ENCODE measurements at places on chromosomes 6 and 20.

- no peak for DNase-seq
Observed at GRCh38 chr6:131721161-131721560, 10.3 kb upstream of the CTAGE9 start.

- DNase-seq, result peak; percentile 91
Observed at GRCh38 chr20:36573103-36573797, at the start of gene TGIF2. Gene TGIF2, plus strand, starts transcription at chr20:36573597. Its CDS starts 5,178 bp downstream, at chr20:36578775.

GRCh38 chr6:1382331-1382882, 7.0 kb upstream of the FOXF2 start:
- no peak for DNase-seq

GRCh38 chr6:143857651-143858050, 6.6 kb upstream of the ZC2HC1B start:
- DNase-seq, result no peak

DNA sequence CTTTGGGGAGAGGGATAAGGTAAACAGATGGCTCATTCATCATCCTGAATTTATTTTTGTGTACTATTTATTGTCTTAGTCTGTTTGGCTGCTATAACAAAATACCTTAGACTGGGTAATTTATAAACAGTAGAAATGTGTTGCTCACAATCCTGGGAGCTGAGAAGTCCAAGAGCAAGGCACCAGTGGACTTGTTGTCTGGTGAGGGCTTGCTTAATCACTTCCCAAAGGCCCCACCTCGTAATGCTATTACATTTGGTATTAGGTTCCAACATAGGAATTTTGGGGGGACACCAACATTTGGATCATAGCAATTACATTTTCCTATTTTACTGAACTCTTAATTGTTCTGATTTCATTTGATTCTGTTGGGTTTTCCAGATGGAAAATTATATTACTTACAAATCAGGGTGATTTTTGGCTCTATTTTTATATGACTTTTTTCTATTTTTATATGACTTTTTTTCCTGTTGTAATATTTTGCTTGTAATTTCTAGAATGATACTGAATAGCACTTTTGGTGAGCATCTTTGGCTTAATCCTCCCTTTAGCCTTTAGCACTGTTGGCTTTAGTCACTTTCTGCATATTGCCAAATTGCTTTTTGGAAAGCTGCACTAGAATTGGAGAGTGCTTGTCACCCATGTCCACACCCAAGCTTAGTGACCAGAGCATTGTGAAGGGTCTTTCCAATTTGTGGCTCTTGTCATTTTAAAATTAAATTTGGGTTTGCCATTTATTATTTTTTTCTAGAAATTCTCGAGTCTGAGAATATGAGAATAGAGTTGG, 43.7 kb upstream of the TULP4 start:
- no peak for DNase-seq

DNA sequence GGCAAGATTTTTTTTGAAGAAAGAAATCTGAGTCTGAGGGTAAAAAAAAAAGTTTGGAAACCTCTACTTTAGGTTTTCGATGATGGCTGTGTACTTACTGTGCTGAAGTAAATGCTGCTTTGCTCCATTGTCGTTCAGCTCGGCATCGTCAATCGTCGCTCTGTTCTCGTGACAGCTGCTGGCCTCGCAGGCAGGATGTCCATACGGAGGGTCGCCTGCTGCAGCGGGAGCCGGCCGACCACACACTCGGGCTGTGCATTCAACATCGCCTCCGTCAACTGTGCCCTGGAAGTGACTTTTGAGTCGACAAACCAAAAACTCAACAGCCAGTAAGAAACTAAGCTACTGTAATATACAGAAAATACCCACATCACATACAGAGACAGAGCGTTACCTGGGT, 53.1 kb upstream of the SMOC2 start:
- no peak for DNase-seq

DNA sequence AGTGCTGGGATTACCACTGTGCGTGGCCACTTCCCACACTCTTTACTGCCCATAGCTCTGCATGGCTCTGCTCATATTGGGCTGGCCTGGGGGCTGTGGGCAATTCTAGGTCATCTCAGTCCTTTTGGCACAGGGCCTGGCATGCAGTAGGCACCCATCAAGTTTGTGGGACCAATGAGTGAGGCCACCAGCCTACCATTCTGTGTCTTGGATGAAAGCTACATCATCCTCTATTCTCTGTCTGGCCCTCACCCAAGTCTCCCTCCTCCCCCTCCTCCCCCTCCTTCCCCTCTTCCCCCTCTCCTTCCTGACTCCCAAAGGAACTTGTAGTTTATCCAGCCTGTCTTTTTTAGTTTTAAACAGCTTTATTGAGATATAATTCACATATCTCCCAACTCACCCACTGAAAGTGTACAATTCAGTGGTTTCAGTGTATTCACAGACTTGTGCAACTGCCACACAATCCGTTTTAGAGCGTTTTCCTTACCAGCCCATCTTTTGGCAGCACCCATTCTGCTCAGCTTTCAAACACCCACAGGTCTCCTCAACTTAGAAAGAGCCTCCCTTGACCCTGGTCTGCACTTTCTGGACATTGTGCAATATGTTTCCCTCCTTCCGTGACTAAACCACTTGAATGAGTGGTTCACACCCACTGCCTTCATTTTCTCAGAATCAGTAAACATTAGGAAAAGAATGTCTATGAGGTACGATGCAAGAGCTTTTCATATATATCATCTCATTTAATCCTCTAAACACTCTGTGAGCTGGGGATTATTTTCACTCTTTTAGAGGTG, 21.5 kb upstream of the MRPS18A start:
- DNase-seq, result peak; percentile 51

DNA sequence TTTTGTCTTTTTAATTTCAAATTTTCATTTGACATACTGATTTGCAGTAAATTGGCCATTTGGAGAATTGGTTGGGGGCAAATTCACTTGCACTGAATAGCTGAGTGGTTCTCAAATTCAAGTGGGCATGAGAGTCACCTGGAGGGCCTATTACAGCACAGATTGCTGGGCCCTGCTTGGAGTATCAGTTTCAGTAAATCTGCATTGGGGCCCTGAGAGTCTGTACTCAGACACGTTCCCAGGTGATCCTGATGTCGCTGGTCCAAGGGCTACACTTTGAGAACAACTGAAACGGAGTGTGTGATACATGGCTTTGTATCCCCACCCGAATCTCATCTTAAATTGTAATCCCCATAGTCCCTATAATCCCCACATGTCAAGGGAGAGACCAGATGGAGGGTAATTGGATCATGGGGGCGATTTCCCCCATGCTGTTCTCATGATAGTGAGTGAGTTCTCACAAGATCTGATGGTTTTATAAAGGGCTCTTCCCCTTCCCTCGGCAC, 115.9 kb downstream of the KLHL32 start:
- no peak for DNase-seq

- no peak for DNase-seq
Observed at GRCh38 chr20:2305029-2305428, 9.2 kb downstream of the TGM3 start.

DNA sequence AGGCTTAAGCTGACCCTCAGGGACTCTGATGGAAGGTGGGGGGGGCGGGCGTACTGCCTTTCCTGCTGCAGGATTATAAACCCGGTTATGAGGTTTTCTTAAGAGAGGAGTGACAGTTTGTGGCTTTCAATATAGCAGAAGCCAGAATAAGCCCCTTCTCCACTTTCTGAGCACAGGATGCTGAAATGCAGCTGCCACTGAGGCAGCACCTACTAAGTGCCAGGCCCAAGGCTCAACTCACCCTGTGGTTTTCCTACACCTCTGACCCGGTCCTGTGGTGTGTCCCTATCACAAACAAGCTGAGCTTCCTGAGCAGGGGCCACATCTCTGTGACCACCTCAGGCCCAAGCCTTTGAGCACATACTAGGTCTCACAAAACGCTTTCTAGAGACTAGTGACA, 59.6 kb upstream of the NFATC2 start:
- no peak for DNase-seq

DNA sequence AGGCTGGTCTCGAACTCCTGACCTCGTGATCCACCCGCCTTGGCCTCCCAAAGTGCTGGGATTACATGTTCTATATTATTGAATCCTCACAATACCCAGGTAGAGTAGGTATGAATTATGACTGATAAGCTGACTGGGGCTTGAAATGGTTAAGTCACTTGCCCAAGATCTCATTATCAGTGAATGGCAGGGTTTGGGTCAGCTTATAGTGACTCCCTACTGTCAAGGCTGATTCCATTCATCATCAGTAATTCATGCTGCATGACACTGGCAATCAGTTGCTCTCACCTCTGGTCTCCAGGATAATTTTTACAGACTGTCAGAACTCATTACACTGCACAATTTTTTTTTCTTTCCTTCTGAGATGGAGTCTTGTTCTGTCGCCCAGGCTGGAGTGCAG, 127.6 kb downstream of the KIF13A start:
- DNase-seq, result no peak

GRCh38 chr6:140271759-140272377, 897.4 kb upstream of the CITED2 start:
- no peak for DNase-seq

GRCh38 chr20:2331901-2332565, 36.2 kb downstream of the TGM3 start:
- peak; percentile 28 for DNase-seq

GRCh38 chr6:111668410-111668809, 62.7 kb upstream of the TRAF3IP2 start:
- no peak for DNase-seq

DNA sequence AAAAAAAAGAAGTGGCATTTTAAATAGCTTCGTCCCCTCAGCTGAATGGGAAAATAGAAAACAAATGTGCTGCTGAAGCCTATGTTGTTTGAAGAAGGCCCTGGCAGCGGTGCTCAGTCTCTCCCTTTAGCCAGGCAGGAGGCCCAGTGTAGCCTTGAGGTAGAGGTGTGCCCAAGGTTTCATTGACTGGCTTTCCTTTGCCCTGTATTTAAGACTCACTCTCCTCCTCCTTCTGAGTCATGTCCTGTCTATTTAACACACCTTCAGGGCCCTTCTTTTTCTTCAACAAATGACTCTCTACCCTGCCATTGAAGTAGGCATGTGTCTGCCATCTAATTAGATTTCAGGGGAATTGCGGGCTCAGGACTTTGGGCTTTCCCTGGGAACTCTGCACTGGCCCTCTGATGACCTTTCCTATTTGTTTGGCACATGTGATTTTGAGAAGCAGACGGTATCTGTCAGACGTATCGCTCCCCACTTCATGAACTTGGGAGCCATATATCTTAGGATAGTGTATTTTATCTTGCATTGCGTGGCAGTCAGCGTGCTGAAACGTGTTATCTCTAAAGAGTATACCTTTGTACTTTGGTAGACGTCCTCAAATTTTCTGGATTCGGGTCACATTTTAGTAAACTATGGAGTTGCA, 4.3 kb downstream of the TJAP1 start:
- DNase-seq, result no peak

DNA sequence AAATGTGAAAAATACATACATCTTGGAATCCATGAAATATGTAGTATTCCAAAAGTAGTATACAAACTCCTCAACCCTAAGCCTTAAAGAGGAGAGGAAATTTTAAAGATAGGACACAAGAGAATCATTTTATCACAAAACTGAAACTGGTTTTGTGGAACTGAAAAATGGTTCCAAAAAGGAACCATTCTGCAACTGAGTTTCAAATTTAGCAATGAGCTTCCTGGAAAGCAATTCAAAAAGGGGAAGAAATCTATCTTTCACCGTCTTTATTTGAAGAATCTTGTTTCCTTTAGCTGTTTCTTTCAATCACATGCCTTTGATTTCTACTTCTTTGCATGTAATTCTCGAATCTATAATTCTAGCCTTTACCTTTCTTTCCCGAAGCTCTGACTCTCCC, 32.2 kb upstream of the LAMP5 start:
- no peak for DNase-seq

- no peak for DNase-seq
Observed at GRCh38 chr6:106648651-106649308, 19.4 kb downstream of the QRSL1 start.

DNA sequence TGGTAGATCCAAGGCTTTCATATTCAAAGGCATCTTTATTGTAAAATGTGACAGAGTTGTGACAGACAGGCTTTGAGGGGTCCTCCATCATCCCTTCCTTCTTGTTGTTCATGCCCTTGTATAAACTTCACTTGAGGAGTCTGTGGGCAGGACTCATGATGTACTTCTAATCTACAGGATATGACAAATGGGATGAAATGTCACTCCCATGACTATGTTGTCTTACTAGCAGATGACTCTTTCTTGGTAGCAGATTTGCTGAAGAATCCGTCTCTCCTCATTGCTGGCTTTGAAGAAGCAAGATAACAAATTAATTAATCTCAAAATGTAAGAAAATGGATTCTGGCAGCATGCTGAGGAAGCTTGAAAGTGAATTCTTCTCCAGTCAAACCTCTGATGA, 566.1 kb downstream of the TFAP2B start:
- DNase-seq, result no peak

DNA sequence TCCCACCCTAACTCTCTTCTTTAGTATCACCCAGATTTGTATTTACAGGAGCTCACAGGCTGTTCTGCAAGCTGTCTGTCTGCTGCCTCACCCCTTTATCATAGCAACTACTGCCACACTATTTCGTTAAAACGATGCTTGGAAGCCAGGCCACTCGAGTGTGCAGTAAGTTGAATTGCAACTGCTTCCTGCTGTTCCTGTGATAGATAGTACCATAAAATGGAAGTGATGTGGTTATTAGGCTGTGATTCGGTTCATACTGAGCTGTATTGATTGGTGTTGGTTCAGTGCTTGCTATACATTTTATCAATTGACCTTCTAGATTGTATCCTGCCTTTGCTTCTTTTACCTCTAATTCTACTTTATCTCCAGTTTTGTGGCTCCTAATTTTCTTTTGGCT, 325.4 kb downstream of the RNF144B start:
- DNase-seq, result no peak

GRCh38 chr6:70150521-70150920, 152.4 kb downstream of the COL9A1 start:
- DNase-seq, result no peak

DNA sequence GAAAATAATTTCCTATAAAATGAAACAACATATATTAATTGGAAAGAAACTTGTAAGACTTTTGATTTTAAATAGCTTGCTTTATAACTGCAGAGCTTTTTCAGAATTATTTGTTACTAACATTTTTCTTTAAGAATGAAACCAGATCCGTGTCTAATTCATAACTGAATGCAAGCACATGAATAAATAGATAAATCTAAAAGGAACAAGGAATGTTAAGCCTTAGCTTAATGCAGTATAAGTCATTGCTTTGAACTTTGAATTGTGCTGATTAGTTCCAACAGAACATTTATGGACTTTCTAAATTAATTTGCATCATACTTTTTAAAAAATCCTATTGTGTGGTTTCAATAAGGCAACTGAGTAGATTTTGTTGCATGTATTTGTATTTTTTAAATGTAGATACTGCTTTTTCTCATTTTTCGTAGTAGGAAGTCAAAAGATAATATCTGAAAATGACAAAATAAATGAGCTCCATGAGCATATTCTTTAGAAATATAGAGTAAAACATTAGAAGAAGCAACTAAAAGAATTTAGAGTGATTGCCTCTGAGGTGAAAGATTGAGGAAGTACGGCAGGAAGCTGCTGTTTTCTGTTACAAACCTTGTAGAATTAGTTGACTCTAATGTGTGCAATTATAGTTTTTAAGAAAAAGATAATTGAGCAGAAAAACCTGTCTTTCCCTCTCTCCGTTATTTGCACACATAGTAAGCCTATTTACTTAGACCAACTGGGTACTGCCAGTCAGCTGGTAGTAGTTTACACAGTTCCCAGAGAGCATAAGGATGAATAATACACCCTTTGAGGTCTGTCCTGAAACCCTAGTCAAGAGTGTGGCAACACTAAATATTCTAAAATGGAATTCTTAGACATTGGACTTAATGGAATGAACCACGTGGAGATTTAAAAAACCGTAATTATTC, 32.6 kb upstream of the SLC35D3 start:
- no peak for DNase-seq

GRCh38 chr6:130625825-130626527, 201.2 kb upstream of the SMLR1 start:
- DNase-seq, result no peak
